Mammary epithelial cell (primary cell): ENCODE measurements at places on chromosomes 2 and 18. TPM values are rescaled to one million over a fixed set of nuclear protein-coding genes. Genes with fewer than 3 reads are reported as not detected.

GRCh38 chr2:157359628-157360027 lies 34.0 kb upstream of the ERMN start:
- DNase-seq, result no peak

- DNase-seq, result no peak
Measured at GRCh38 chr2:173059292-173059691, 16.4 kb upstream of the MAP3K20 start.

The ACMSD gene
- not detected in 2 replicates for total RNA-seq

DNA sequence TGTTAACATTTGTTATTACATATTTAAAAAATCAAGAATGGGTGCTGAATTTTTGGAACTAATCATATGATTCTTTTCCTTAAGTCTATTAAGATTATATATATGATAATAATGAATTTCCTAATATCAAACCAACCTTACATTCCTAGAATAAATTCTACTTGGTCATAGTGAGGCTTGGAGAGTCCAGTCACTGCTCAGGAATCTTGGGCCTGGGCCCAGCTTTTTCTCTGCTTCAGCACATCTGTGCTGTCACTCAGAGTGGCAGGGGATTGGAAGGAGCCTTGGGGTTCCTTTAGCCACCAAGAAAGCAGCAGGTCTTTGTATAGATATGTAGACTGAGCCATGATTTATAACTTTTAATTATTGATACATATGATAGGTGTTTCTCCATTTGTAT lies 19.9 kb upstream of the ZAP70 start:
- DNase-seq, result no peak

GRCh38 chr18:11688972-11689668 lies at the start of gene GNAL:
Gene GNAL (plus strand): TSS chr18:11689264. CDS start chr18:11689564, 300 bp downstream.
- peak; percentile 80 for DNase-seq

GRCh38 chr2:235618039-235618438 lies 124.2 kb downstream of the AGAP1 start:
- DNase-seq, result no peak

- DNase-seq, result peak; percentile 36
Measured at GRCh38 chr2:148021059-148021861, at the start of gene MBD5. Gene MBD5 (plus strand): TSS chr2:148021091.

DNA sequence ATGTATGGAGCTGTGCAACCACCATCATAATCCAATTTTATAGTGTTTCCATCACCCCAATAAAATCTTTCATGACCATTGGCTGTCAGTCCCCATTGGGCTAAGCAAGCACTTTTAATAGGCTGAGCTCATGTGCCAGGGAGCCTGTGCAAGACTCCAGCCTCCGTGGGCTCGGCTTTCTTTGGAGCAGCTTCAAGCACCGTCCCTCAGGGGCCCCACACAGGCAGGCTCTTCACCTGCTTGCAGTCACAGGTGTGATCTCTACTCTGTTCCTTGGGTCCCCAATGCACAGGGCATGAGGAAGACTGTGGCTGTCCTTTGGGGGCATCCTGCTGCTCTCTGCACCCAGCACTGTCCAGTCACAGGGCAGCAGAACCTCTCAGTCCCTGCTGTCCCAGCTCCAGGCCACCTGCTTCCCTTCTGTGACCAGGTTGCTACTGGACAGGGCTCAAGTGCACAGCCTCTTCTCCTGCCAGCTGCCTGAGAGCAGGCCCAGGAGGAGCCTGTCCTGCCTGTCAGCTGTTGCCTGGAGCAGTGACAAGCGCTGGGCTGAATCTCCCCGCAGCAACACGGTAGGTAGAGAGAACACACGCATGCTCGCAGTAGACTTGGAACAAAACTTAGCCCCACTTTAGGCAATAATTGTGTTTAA lies 40.7 kb upstream of the TMEM131 start:
- DNase-seq, result no peak

DNA sequence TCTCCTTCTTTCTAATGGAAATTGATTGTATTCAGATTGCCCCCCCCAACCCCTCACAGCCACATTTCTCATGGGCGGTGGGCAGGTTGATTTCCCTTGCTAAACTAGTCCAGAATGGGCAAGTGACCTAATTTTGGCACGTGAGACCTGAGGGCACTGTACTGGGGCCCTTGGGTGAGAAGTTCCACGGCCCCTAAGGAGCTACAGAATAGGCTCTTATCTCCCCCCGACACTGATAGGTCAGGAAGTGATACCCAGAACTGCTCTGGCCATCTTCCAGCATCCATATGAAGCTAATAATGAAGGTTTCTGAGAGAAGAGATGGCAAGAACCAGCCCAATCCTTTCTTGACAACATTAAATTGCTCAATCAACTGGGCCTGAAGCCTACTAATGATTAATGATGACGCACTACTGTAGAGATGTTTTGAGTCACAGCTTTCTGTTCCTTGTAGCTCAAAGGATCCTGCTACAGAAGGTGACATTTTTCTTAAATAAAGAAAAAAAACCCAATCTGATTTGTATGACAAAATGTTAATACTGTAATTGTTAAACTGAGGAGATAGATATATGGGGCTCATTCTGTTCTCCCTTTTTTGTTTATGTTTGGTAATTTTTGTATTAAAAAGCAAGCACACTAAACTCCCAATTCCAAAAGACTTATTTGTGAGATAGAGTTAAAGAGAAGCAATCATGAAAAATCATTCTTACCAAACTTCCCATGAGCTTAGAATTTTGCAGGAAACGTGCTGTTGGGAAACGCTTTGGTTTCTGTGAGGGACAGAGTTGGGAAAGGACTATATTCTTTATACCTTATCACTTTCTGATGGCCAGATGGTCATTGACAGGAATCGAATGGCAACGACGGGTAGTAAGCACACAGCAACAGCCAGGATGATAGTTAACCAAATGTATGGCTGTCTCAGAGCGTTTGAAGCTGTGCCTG lies 28.2 kb upstream of the NARS1 start:
- peak; percentile 77 for DNase-seq

The LYG1 gene
- 0.31 and 0.56 TPM in 2 replicates for total RNA-seq

The UGT1A8 gene
- not detected in 2 replicates for total RNA-seq

DNA sequence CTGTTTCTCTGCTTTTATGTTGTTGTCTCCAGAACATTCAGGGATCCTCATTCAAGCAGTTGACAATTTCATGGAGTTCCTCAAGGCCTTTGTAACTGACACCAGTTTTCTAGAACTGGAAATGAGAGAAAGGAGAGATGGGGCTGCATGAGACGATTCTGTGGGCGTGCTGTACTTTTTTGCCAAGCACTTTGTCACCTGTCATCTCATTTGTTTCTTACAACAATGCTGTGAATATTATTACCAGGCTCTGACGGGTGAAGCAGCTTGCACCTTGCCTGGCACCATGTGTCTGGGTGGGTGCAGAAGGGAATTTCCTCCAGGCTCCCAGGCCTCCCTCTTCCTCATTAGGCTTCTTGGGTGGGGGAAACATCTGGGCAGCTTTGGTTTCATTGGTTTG lies 22.2 kb upstream of the ATOH8 start:
- no peak for DNase-seq

The VRK2 gene
- total RNA-seq, result 27.5 TPM

The DLX1 gene
- 1.9 and 3.3 TPM in 2 replicates for total RNA-seq

DNA sequence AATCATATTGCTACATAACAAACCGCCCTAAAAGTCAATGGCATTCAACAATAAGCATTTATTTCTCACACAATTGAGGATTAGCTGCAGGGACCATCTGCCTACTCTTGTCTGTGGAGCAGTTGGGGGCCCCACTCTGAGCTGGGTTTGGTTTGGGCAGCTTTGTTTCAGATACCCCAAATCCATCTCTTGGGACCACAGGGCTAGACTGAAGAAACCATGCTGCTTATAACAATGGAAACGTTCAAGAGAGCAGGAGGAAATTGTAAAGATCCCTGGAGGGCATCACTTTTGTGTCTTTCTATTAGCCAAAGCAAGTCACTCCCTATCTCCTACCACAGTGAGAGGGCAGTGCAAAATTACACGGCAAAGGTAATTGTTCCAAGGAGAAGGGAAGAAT lies 146.5 kb upstream of the MGAT5 start:
- DNase-seq, result no peak

GRCh38 chr2:42937171-42937875 lies 144.9 kb upstream of the HAAO start:
- peak; percentile 79 for DNase-seq

DNA sequence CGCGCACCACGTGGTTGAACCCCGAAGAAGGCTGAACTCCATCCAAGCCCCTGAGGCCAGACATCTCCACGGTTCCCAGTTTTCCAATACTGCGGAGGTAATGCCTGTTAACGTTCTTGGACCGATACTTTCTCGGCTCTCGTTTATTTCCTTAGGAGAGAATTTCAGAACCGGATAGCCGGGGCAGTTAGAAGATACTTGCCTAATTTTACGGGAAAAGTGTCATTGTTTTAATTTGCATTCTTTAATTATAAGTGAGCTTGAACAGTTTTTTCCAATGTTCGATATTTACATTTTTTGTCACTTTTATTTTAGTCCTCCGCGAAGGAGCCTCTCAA lies 10.2 kb upstream of the KCNG2 start:
- DNase-seq, result no peak

- no peak for DNase-seq
Measured at GRCh38 chr2:127084611-127085316, 22.2 kb downstream of the BIN1 start.

The SLC66A3 gene
- total RNA-seq, result 15.3 and 16.1 TPM in 2 replicates

The SGO2 gene
- 2.0 TPM for total RNA-seq

DNA sequence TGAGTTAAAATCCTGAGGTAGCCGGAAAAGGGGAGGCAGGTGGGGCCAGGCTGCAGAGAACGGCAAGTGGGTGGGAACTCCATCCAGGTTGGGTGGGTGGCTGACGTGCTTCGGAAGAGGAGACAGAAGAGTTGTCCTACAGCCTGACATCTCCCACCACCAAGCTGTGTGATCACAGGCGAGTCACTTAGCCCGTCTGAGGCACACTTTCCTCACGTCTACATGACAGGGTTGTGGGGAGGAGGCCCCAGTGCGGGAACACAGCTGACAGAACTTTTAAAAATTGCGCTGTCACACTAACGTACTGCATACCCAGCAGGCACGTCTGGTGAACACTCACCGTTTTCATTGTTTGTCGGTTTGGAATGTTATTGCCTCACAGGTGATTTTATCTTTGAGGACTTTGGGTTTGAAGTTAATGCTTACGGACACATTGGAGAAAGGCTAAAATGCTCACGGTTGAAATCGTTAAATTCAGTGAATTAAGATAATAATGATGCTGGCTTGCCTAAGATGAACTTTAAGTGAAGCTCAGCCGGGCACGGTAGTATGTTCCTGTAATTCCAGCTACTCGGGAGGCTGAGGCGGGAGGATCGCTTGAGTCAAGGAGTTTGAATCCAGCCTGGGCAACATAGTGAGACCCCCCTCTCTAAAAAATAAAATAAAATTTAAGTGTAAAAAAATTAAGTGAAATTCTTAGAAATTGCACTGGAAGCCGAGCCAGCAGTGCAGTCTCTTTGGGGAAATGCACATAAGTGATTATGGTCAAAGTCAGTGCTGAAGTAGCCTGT lies 8.9 kb downstream of the EMILIN2 start:
- peak; percentile 55 for DNase-seq

The RGPD4 gene
- total RNA-seq, result under 0.01 TPM

GRCh38 chr18:76712511-76713140 lies 109.7 kb upstream of the ZNF236 start:
- DNase-seq, result no peak

The ALPI gene
- not detected for total RNA-seq

DNA sequence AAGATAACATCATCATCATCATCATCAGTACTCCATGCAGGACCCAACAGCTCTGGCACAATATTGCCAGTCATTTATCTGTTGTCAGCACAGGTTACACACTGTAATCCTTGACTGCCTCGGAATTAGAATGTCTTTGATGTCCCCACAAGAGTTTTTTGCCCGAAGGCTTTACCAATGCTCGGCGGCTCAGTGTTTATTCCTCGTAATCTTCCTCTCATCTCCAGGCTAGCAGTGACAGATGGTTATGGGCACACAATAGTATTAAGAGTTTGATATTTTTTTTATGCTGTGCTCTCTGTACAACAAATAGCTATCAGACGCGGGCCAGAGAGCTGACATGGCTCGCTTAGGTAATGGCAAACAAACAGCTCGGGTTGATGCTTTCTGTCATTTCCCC lies 515.2 kb downstream of the ZEB2 start:
- DNase-seq, result no peak

DNA sequence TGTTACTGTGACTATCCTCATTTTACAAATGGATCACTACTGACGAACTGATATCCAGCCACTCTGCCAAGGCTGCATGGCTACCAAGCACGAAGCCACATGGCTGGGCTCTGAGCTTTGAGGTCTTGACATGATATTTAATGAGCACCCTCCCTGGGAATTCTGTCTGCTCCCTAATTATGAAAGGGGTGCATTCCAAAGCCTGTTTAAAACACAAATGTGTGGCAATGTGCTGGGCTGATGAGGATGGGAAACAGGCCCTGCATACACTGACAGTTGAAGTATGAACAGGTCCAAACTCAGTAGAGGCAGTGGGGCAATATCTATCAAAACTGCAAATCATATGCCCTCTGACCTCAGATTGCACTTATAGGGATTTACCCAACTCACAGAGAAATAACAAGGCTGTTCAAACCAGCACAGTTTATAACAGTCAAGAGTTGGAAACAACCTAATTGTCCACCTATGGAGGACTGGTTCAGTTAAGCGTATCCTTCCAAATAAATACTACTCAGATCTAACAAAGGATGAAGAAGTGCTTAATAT lies 20.8 kb downstream of the CDC42EP3 start:
- DNase-seq, result no peak

- DNase-seq, result peak; percentile 72
Measured at GRCh38 chr2:127771756-127772155, 39.2 kb downstream of the WDR33 start.

- DNase-seq, result no peak
Measured at GRCh38 chr18:13270279-13270855, 51.8 kb downstream of the LDLRAD4 start.

DNA sequence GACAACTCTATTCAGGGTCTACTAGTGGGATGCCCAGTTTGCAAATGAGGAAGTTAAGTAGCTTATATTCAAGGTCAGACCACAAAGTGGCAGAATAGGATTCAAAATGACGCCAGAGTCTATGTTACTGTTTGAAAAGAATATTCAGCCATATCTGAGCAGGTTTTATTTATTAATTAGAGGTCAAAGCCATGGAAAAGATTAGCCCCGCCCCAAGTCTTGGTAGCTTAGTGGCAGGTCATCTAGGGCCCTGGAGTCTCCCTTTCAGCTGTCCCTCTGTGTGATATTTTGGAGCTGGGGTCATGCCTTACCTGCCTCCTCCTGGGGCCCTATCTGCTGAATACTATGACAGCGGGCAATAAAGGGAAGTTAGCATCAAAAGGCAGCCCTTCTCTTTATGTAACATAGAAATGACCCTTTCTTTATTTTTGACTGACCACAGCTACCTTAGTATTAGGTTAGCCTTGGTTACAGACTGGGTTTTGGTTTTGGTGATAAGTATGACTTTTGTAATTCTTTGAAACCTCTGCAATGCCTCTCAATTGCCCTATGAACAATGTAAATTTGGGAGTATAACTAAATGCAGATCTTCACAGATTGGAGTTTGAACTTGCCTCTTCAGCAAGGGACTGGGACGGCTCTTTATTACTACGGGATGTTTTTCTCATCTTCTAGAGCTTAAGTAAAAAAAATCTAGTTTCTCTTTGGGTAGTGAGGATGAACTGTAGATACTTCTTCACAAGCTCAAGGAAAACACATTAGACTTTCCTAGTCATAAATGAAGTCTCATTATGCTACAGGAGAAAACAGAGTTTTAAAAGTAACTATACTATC lies 153.0 kb upstream of the ITGA4 start:
- no peak for DNase-seq

The RMDN2 gene
- 5.4 and 6.1 TPM in 2 replicates for total RNA-seq

The CNGA3 gene
- not detected in 2 replicates for total RNA-seq
